Left kidney (tissue), 8 donors: ENCODE measurements at places on chromosomes 4 and X. TPM values are rescaled to one million over a fixed set of nuclear protein-coding genes. Genes with fewer than 3 reads are reported as not detected.

Gene FABP2
- polyA plus RNA-seq = 0.05 TPM

Gene GATA1
- 0.48 TPM for polyA plus RNA-seq

Gene C4orf46
- 25.9 TPM for polyA plus RNA-seq

GRCh38 chr4:177964061-177964460 is 521.8 kb upstream of the AGA start:
- no peak for DNase-seq

DNA sequence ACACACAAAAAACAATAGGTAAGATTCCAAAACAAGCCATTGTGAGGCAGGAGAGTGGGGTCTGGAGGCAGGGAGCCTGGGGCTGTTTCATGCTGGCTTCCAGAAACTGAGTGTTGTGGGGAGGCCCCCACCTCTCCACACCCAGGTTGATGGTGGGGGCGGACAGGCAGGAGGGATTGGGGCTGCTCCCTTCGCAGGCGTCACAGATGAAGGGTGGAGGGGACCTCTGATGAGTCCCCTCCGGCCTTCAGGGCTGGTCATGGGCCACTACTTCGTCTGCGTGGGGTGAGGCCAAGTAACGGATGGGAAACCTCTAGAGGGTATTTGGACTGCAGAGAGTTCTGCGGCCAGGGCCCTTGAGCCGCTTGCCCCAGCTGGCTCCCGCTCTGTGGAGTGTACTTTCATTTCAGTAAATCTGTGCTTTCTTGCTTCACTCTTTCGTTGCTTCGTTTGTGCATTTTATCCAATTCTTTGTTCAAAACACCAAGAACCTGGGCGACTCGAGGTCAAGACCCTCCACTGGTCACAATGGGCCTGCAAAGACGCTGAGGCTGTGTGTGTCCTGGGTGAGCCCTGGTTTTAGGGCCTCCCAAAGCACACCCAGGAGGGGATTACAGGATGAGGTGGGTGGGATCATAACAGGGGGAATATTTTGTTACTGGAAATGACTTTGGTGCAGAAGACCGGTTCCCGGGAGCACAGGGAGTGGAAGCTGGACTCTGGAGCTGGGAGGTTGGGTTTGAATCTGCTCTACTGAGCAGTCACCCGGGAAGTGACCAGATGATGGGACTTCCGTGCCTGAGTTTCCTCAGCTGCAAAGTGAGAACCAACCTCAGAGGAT is 83.7 kb upstream of the ADRA2C start:
- DNase-seq = no peak
